Activated T-helper 1 cell treated with anti-CD3 and anti-CD28 coated beads, Interleukin-12 subunit alpha, Interleukin-12 subunit beta, Interleukin-2, Interleukin-4 antibody, amounts not matched to agents 30 ng/mL and 10 ng/mL and 1 ng/mL, durations not matched to agents 14 hours and 24 hours and 36 hours (primary cell): ENCODE measurements at places on chromosomes 1 and 21. TPM values are rescaled to one million over a fixed set of nuclear protein-coding genes. Genes with fewer than 3 reads are reported as not detected.

GRCh38 chr1:180837020-180837419 lies 75.7 kb upstream of the KIAA1614 start:
- no peak for DNase-seq

DNA sequence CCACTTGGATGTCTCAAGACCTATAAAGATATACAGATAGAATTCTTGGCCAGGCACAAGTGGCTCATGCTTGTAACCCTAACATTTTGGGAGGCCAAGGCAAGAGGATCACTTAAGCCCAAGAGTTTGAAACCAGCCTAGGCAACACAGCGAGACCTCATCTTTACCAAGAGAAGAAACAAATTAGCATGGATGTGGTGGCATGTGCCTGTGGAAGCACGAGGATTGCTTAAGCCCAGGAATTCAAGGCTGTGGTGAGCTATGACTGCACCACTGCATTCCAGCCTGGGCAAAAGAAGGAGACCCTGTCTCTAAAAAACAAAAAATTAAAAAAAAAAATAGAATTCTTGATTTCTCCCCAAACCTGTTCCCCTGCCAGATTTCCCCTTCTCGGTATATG lies 8.3 kb downstream of the ASAP3 start:
- DNase-seq = no peak

GRCh38 chr1:109383087-109383779 lies 14.5 kb downstream of the SORT1 start:
- no peak for DNase-seq

The CELSR2 gene
- total RNA-seq = 4.1 and 4.9 TPM in 2 replicates

GRCh38 chr21:38733972-38734546 lies 71.7 kb upstream of the ETS2 start:
- DNase-seq = peak; percentile 47

DNA sequence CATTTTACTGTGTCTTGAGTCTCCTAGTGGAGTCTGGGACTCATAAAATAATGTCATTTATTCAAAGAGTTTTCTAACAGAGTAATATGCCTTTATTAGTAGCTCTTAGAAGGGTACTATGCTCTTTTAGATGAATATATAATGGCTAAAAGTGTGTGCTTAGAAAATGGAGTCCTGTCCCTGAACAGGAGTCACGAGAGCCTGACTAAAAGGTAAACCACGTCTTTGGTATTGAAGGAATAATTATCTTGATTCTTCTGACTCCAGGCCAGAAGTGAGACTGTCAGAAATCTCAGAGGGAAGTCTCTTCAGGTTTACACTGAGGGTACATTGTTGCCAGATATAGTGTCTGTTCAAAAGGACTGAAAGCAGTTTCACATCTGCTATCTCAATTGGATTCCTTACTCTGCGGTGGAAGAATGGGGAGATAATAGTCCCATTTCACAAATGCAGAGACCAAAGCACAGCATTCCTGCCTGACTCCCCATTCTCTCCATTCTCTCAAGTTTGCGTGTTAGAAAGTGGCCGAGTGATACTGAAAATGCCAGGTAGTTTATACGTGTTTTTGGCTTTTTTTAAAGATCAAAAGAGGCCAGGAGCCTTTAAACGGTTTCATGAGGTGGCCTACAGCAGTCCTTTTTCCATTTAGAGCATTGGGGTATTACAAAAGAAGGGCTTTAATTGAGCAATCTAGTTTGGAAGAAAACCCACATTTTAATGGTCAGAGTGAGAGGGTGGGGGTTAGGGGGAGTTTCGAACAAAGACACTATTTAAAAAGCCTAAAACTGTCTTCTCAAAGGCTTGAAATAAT lies 176.6 kb downstream of the VPS13D start:
- no peak for DNase-seq

GRCh38 chr1:245776694-245777332 lies 622.0 kb downstream of the KIF26B start:
- DNase-seq = no peak

- DNase-seq = no peak
These were observed 40.0 kb upstream of the RHOU start for GRCh38 chr1:228695015-228695955.

DNA sequence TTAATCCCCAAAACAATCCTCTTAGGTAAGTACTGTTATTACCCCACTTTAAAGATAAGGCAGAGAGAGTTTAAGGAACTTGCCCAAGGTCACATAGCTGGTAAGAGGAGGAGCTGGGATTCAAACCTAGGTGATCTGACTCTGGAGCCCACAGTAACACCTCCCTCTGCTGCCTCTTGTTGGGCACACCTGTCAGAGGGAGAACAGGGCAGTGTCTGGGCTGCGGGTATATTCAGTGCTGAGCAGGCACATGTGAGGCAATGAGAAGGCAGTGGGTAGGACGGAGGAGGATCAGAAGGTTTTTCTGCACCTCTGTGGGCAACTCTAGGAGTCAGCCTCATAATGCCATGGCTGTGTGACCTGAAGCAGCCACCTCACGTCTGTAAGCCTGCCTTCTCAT lies 1.8 kb downstream of the HPCA start:
- DNase-seq = no peak

The XCL1 gene
- 16.4 and 16.9 TPM in 2 replicates for total RNA-seq

The DMRTA2 gene
- not detected in 2 replicates for total RNA-seq

DNA sequence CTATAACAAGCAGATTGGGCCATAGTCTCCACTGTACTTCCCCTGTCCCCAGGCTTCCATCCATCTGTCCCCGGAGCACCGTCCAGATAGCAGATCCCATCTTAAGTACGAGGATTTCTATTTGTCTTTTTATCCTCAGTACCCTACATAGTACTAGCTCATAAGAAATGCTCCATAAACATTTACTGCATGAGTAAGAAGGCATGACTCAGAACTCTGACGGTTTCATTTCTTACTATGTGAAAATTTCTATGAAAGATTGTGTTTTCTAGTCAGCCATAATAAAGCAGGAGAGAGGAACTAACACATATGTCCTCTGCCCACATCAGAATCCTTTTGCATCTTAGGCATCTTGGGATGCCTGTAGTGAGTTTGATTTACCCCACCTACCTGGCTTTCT lies 49.5 kb downstream of the CHD1L start:
- no peak for DNase-seq

- DNase-seq = no peak
These were observed 159.7 kb downstream of the PTGER3 start for GRCh38 chr1:70887936-70888335.

The SIM2 gene
- total RNA-seq = 0.24 and 0.47 TPM in 2 replicates

- no peak for DNase-seq
These were observed 18.1 kb downstream of the SON start for GRCh38 chr21:33560965-33561364.

GRCh38 chr1:220556641-220557040 lies 28.7 kb downstream of the MARK1 start:
- DNase-seq = no peak

- no peak for DNase-seq
These were observed 16.6 kb upstream of the ATP2B4 start for GRCh38 chr1:203609979-203610493.

The CRABP2 gene
- 1.4 and 1.6 TPM in 2 replicates for total RNA-seq

- no peak for DNase-seq
These were observed 156.8 kb downstream of the NTNG1 start for GRCh38 chr1:107297681-107298080.

- DNase-seq = no peak
These were observed 100.8 kb downstream of the PLPPR4 start for GRCh38 chr1:99365141-99365540.

The FAM110D gene
- 0.12 TPM in 1 of 2 replicates, not detected in the other for total RNA-seq

The HSPB7 gene
- total RNA-seq = not detected in 2 replicates

The OR2M7 gene
- total RNA-seq = not detected in 2 replicates

The INSRR gene
- total RNA-seq = 0.65 and 0.78 TPM in 2 replicates

- peak; percentile 27 for DNase-seq
These were observed 8.9 kb upstream of the LEMD1 start for GRCh38 chr1:205430696-205431305.

GRCh38 chr1:232036181-232036933 lies 409.8 kb downstream of the DISC1 start:
- no peak for DNase-seq

DNA sequence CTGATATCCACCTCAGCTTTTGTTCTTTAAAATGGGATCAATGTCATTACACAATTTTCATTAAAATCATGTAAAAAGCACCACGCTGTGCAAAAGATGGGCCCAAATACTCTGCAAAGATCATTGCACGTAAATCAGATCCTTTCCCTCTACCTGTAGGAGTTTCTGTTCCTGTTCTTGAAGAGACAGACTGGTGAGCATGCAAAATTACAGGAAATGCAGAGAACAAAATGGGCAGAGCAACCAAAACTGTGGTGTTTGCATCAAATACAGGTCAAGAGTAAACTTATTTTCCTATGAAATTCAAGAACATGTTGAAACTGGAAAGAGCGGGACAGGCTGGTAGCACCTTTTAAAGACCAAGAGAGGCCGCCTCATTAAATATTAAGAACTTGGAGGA lies 294.9 kb upstream of the ADGRL2 start:
- DNase-seq = no peak

DNA sequence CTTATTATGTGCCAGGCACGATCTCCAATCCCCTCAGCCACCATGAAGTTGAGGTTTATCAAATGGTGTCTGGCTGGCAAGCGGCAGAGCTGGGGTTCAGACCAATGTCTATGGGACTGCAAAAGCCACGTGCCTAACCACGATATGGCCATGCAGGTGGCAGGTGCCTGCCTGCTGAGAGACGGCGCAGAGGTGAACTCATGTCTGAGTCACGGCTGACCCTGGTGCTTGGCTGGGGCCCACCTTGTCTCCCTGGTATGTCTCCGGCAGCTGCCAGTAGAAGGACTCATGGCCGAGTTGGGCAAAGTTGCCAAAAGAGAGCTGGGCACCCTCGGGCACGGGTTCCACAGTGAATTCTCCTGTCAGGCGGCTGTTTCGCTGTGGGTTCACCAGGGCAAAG lies 59.9 kb downstream of the LDLRAD2 start:
- no peak for DNase-seq

GRCh38 chr1:192252776-192253175 lies 64.0 kb upstream of the RGS21 start:
- no peak for DNase-seq

The GNAT2 gene
- total RNA-seq = 0.44 and 1.2 TPM in 2 replicates

The EPHA8 gene
- total RNA-seq = not detected in 2 replicates

DNA sequence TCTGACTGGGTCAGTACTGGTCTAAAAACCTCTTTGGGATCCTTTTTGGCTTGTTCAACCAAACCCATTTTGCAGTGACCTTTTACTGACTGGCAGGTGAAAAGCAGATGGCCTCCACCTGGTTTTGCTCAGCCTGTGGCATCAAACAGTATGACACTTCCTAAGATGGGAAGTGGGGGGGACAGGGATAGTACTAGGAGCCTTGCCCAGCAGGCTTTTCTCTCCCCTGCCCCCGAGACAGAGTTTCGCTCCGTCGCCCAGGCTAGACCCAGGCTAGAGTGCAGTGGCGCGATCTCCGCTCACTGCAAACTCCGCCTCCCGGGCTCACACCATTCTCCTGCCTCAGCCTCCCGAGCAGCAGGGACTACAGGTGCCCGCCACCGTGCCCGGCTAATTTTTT lies 18.3 kb downstream of the INTS3 start:
- no peak for DNase-seq

The CYP4A11 gene
- total RNA-seq = not detected in 2 replicates

DNA sequence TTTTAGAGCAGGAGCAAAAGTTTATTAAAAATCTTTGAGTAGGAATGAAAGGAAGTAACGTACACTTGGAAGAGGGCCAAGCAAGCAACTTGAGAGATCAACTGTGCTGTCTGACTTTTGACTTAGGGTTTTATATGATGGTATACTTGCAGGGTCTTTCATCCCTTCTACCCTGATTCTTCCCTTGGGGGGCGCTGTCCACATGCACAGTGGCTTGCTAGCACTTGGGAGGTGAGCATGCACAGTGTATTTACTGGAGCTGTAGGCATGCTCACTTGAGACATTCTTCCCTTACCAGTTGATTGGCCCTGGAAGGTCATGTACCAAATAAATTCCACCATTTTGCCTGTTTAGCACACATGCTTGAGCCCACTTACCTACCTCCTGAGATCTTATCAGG lies 1001.3 kb upstream of the ADGRL2 start:
- no peak for DNase-seq

GRCh38 chr1:70486676-70487458 lies 75.8 kb downstream of the CTH start:
- no peak for DNase-seq

The DNALI1 gene
- not detected in 2 replicates for total RNA-seq

The HEYL gene
- 0.10 TPM in 2 replicates for total RNA-seq

GRCh38 chr1:214604523-214604922 lies 1.5 kb downstream of the CENPF start:
- no peak for DNase-seq

DNA sequence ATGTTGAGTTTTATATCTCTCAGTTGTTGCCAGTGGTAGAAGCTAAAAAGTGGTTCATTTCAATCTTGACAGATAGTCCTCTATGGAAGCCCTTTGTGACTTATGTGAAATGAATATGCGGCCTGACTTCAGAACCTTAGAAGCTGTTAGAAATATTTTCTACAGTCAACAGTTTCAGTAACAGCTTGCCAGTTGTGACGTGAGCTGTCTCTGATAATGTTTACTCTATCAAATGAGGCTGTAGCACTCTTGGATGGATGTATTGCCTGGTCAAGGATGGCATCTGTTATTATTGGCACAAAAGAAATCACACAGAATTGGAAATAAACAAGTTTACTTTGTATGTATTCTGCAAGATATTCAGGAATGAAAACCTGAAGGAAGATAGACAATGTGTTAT lies 31.9 kb downstream of the SNX7 start:
- no peak for DNase-seq

DNA sequence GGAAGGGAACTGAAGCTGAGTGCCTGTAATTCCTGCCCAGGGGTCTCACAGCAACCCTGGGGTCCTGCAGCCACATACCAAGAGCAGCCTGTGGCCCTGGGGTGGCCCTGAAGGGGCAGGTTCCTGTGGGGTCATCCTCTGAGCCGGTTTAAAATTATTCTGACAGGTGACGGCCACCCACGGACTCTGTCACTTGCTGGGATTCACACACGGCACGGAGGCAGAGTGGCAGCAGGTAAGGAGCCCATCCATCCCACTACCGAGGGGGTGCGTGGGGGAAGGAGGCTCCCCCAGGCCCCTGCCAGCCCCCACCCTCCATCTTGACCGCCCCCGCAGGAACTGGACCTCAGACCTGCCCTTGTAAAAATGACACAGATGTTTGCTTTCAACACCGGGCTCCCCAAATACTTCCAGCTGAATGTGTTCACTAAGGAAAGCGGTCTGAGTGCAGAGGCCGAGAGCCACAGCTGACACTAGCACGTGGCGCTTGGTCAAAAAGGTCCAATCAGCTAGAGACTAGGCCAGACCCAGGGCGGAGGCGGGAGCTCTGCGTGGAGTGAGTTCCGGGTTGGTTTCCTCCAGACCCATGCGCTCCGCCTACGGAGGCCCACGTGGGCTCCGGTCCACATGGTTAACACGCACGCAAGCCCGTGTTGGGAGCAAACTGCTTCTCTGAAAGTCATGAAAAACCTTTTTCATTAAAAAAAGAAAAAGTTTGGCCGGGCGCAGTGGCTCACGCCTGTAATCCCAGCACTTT lies 10.0 kb downstream of the YBEY start:
- peak; percentile 58 for DNase-seq

DNA sequence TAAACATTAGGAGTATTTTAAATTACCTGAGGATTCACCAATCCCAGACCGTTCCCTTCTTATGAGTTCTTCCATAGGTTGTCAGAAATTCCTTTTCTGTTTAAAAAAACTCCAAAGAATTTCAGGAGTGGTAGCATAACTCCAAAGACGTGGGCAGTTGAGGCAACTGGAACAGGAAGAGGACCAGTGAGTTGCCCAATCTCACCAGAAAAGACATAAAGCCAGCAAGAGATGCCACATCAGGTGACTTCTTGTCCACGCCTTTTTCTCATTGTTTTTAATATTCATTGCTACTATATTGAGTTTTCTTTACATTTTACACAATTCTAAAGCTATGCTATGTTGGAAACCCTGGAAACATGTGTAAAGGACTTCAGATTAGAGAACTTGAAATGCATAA lies 88.1 kb upstream of the JAK1 start:
- DNase-seq = no peak

- no peak for DNase-seq
These were observed 117.5 kb downstream of the NAV1 start for GRCh38 chr1:201656311-201657032.
